Stimulated activated CD4-positive, alpha-beta T cell treated with anti-CD3 and anti-CD28 coated beads, Interleukin-2, amount 100 ng/mL, for 24 hours (primary cell): ENCODE measurements at places on chromosomes 7 and 10.
A peak's percentile ranks its signal among the peaks of the same experiment; 100 is the strongest.

GRCh38 chr7:129401967-129402860, 32.0 kb upstream of the STRIP2 start:
- DNase-seq: peak; percentile 19

DNA sequence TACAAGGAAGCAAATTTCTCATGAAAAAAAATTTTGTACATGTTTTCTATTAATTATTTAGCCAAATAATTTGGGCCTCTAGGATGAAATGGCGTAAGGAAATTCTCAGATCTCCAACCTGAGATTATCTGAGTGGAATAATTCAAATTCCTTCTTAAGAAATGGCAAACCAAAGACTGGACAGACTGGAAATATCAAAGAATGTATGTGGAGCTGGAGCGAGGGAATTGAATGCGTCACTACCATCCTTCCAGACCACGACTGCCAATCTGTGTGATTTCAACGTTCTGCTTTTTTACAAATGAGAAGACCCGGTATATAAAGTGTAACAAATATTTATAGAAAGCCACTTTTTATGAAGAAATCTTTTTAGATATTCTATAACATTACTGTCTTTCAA, 12.4 kb upstream of the BLNK start:
- no peak for DNase-seq

DNA sequence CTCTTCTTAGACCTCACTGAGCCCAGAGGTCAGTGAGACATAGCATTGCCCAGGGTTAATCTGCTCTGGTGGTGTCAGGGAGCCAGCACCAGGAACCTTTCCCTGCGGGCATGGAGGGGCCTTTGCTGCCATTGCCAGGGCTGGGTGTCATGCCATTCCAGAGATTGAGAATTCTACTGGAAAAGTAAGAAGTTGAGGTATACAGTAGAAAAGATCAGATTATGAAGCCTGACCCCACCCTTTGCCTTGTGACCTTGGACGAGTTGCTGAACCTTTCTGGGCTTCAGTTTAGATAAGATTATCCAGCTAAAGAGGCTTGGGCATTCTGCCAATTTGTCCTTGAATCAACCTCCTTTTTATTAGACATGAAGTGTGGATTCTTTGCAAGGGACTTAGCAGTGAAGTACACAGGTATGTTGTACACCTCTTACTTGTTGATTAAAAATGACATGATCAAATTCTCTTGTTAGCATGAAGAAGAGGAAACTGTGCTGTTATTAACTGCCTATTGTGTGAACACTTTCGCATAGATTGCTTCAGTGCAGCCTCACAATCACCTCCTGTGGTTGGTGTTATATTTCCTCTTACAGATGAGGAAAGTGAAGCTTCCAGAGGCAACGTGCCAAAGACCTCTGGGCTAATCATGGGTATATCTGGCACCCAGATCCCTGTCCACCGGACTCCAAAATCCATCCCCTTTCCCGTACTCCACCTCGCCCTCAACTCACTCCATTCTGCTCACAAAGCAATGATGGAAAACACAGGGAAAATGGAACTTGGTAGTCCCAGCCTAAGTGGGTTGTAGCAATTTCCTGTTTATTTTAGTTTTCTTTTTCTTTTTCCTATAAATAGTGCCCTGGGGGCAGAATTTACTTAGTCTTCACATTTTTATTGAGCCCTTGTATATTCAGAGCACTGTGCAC, 151.3 kb downstream of the CAMK1D start:
- no peak for DNase-seq

DNA sequence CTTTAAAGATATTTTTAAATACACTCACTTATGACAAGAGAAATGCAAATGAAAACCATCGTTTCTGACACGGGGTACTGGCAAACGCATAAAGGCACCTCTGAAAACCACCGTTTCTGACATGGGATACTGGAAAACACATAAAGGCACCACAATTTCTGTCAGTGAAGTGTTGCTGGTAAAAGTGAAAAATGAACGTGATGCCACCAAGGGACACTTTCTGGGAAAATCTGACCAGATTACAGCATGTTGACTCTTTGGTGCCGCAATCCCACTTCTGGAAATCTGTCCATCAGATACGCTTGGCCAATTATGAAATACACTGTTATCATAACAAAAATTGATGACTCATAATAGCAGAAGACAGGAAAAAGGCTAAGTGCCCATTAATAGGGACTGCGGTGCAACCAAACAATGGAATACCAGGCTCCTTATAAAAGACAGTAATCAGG, 131.7 kb downstream of the ZMYND11 start:
- no peak for DNase-seq
